Ovary (tissue), 10 donors: ENCODE measurements at places on chromosomes 12 and 14.

DNA sequence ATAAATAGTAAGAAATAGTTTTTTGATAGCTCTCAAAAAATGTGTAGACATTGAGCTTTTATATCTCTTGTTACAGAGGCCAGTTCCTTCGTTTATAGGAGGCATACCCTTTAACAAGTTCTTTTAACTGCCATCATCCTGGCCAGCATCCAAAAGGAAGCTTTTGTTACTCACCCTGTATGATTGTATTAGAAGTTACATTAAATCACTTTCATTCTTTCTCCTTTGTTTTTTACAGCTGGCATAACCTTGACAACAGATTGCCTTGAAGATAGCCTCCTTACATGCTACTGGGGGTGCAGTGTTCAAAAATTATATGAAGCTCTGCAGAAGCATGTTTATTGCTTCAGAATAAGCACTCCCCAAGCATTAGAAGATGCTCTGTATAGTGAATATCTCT, 20.1 kb downstream of the CGRRF1 start:
- DNase-seq: no peak

GRCh38 chr14:33457021-33457420, 493.9 kb downstream of the EGLN3 start:
- DNase-seq: no peak

- no peak for DNase-seq
These were observed 92.5 kb downstream of the DUSP6 start for GRCh38 chr12:89259821-89260220.

DNA sequence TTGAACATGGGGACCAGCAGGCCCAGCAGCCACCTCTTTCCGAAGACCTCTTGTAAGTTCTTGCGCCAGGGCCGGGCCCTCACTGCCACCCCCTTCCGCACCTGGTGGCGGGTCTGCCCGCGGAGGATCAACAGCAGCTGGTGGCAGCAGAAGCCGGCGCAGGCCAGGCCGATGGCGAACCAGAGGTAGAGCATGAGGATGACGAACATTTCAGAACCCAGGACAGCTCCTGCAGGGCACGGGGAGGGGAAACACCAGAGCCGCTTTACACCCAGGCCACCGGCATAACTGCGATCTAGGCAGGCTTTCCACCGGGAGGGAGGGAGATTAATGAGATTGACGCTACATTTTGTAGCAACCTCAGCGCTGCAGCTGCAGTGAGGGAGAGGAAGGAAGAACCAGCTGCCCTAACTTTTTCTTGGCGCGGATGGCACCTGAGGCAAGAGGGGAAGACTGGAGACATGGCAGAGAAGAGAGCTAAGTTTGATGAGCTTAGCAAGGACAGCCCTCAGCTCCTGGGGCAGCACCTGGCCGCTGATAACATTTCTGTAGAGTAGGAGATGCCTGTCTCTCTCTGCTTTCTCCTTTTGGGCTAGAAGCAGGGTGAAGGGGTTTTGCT, 7.8 kb downstream of the ZDHHC22 start:
- DNase-seq: peak; percentile 65

- no peak for DNase-seq
These were observed 77.0 kb upstream of the FOXN3 start for GRCh38 chr14:89493877-89494634.

GRCh38 chr12:989751-990660, 1.0 kb upstream of the ERC1 start:
- DNase-seq: peak; percentile 78

DNA sequence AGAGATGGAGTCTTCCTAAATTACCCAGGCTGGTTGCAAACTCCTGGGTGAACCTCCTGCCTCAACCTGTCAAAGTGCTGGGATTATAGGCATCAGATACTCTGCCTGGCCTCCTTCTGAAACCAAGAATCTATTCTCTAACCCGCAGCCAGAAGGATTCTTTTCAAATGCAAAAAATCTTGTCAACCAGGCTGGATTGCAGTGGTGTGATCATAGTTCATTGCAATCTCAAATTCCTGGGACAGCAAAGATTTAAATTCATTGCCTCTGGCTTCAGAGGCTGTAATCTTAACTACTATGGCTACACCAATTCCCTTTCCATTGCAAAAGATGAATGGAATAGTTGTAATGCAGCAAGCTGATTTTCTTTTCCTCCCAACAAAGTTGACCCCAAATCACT, 106.3 kb upstream of the TBX3 start:
- no peak for DNase-seq

GRCh38 chr14:101635749-101636560, 74.7 kb downstream of the DIO3 start:
- no peak for DNase-seq

GRCh38 chr12:7144414-7145120, 14.4 kb downstream of the CLSTN3 start:
- DNase-seq: peak; percentile 13

GRCh38 chr14:34450542-34450915, 11.5 kb downstream of the SPTSSA start:
- no peak for DNase-seq

DNA sequence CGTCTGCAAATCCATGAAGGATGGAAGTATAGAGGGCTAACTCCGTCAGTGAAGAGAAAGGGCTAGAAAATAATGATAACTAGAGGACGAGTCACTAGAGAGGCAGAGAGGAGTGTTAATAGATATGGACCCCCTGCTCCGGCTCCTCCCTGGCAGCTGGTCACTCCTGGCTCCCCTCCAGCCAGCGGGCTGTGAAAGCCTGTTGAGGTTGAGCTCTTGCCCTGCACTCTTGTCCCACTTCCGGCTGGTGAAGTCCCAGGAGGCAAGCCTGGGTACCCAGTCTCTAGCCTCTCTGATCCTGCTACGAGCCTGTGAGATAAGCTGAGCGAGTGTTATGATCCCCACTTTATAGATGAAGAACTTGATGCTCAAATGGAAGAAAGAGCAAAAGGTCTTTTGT, 90.3 kb downstream of the RFX4 start:
- no peak for DNase-seq

GRCh38 chr12:31923063-31923412, 36.2 kb upstream of the RESF1 start:
- no peak for DNase-seq

- DNase-seq: no peak
These were observed 151.3 kb downstream of the DICER1 start for GRCh38 chr14:95006051-95006450.

DNA sequence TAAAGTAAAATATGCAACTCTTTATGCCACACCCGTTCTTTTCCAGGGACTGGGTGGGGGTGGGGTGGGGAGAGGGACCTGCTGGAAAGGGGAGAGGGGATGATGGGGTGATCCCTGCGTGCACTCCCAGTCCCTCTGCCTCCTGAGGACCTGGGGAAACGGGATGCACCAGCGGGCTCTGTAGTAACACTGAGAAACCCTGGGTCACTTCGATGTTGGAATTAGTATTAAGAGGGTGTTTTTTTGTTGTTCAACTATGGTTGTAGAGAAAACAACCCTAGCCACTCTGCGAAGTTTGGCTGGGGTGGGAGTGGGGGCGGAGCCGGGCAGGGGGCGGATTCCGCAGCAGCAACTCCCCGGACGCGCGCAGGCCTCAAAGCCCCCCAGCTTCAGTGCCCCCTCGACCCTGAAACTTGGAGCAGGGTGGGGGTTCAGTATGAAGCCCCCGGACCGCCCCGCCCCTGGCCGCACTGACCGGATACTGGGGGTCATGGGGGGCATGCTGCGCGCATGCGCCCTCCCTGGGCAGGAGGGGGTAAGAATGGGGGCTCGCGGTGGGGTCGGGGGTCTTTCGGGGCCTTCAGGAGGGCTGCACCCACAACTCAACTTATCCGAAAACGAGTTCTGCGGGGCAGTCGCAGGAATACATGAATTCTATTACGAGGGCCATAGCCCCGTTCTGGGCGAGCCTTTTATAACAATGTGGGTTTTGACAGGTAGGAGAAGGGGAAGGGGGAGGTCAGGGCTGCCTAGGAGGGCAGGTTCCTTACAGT, 1.3 kb upstream of the ARHGEF25 start:
- DNase-seq: peak; percentile 77

DNA sequence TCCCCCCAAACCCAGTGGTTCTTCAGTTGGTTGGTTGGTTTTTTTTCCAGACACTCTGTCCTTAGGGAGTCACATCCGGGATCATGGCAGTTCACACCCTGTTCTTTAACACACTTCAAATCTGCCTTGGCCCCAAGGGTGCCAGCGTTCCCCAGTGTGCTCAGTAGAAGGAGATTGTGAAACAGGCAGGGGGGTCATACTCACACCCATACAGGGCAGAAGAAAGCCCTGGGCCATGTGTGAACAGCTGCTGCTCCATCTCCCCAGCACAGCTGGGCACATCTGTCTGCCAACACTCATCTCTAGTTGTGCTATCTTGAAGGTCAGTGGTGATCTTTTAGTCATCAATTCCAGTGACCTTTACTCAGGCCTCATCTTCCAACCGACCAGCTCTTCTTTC, 64.4 kb upstream of the FUT8 start:
- peak; percentile 48 for DNase-seq

GRCh38 chr12:31331242-31331641, 5.3 kb upstream of the SINHCAF start:
- no peak for DNase-seq

- DNase-seq: no peak
These were observed 137.0 kb upstream of the MDM1 start for GRCh38 chr12:68469113-68469512.

GRCh38 chr12:104768033-104768432, 190.1 kb downstream of the SLC41A2 start:
- no peak for DNase-seq

DNA sequence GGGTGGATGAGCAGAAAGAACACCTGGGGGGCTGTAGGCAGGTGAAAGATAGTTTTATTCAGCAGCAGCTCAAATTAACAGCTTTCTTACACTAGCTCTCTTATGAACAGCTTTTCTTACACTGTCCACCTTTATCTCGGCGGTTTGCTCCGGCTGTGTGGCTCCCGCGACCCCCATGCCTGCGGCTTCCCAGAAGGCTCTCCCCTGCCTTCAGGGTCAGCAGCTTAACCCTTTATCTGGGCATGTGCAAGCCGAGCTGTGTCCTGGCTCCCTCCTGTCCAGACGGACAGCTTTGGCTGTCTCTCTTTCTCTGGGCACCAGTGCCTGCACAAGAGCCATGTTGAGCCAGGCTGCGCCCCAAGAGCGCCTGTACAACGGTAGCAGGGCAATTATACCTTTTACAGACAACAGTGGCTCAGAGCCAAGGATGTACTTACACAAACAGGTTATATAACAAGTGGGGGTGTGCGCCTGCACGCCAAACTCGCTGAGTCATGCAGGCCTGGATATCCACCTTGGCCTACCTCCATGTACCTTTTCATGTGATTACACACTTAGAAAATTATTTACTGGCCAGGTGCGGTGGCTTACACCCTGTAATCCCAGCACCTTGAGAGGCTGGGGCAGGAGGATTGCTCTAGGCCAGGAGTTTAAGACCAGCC, 28.5 kb upstream of the KLHL42 start:
- no peak for DNase-seq

GRCh38 chr14:66038212-66038611, 448.0 kb upstream of the CCDC196 start:
- DNase-seq: no peak

GRCh38 chr14:105313381-105314286, 914 bp upstream of the PACS2 start:
- peak; percentile 52 for DNase-seq

DNA sequence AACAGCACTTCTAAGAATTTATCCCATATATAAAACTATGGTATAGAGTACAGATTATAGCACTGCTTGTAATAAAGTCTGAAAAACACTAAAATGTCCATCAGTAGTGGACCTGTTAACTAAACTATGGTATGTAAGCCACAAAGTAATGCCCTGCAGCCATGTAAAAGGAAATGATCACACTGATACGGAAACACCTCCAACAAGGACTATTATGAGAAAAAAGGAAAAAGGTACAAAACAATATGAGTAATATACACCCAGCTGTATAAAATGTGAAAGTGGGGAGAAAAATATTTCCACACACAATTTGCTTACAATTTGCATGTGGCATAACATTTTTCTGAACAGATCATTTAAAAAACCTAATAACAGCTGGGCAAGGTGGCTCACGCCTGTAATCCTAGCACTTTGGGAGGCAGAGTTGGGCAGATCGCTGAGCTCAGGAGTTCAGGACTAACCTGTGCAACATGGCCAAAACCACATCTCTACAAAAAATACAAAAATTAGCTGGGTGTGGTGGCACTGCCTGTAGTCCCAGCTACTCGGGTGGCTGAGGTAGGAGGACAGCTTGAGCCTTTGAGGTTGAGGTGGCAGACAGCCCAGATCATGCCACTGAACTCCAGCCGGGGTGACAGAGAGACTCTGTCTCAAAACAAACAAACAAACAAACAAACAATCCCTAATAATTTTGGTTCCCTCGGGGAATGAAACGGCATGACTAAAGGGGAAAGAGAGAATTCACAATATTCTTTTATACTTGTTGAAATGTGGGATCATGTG, 250.5 kb downstream of the MED13L start:
- DNase-seq: no peak

- DNase-seq: no peak
These were observed 2.1 kb upstream of the IL23A start for GRCh38 chr12:56336361-56337167.

GRCh38 chr12:6038160-6038559, 86.3 kb downstream of the VWF start:
- DNase-seq: no peak

DNA sequence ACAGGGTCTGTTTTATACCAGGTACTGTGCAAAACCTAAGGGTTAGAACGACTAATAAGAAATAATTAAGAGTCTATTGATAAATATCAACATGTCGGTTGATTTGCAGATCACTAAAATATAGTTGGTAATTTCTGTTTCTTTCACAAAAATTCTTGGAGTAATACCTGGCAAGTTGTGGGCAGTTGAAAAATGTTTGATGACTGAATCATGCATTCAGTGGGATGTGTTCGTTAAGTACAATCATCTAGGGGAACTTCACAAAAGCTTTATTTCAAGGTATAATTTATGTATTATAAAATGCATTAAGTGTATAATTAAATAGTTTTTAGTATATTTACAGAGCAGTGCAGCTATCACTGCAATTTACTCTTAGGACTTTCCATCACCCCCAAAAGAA, 120.0 kb downstream of the KCNA5 start:
- DNase-seq: no peak

GRCh38 chr12:54606556-54606955, 18.1 kb upstream of the PPP1R1A start:
- DNase-seq: no peak

DNA sequence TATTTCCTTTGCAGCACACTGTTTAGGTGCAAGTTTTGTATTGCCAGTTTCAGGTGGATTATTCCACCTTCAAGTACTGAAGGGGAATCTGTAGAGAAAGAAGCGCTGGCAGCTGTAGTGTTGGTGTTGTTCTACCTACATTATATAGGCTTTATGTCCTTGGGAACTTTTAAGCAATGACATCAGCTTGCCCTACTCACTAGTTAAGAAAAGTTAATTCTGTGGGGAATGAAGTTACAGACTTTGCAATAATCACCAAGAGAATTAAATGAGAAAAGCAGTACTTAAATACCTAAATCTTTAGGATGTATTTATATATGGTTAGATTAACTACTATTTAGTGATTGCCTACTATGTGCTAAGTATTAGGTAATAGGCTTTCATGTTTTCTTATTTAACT, at the start of gene OR4E1:
Gene OR4E1 (minus strand): TSS at position 101 of the 400 bp plus-strand sequence. CDS start 2,883 bp downstream, outside the sequence.
- no peak for DNase-seq

GRCh38 chr14:30885840-30886740, 11.7 kb downstream of the COCH start:
- no peak for DNase-seq
